ENCODE measurements at places on chromosomes 5 and 9.
A peak's percentile ranks its signal among the peaks of the same experiment; 100 is the strongest.

DNA sequence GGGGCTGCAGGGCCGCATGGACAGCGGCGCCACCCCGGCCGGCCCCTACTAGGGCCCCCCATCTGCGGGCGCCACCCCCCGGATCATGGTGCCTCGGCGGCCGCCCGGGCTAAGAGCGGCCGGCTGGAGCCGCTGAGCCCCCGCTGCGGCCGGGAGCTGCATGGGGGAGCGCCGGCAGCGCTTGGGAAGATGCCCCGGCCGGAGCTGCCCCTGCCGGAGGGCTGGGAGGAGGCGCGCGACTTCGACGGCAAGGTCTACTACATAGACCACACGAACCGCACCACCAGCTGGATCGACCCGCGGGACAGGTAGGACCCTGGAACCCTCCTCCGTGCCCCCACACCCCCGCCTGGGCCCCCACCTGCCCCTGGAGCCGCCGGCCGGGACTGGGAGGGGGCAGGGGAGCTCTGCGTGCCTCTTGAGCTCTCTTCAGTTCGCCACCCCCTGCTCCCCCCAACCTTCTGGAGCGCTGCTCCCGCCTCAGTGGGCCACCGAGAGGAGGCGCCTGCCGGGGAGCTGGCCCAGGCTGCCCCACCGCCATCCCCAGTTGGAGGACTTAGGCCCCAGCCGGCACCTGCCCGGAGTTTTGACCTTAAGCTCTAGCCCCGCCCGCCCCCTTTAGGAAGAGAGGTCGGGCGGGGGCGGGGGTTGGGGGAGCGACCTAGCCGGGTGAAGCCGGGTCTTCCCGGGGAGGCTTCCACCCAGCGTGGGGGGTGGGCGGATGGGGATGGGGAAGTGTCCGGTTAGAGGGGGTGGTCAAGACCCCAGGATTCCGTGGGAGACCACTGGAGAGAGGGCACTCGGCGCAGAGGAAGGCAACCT lies 730 bp downstream of the WWC1 start:
- no peak for DNase-seq

DNA sequence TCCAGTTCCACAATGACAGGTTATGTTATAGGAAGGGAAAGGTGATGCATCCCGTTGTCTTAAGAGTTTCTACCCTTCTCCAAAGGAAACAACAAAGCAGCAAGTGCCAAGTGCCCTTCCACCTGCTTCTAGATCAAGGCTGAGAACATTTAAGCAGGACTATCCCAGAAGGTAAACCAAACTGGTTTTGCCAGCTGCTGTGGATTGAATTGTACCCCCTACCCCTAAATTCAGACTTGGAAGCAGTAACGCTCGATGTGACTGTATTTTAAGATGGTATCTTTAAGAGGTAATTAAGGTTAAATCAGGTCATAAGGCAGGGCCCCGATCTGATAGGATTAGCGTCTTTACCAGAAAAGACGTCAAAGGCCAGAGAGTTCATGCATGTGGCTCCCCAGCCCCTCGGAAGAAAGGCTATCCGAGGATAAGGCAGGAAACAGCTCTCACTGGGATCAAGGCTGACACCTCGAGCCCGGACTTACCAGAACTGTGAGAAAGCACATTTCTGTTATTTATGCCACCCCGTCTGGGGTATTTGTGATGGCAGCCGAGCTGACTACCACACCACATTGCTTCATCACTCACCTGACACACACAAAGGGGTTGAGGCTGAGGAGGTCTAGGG lies 179.1 kb upstream of the RAI14 start:
- DNase-seq: no peak

DNA sequence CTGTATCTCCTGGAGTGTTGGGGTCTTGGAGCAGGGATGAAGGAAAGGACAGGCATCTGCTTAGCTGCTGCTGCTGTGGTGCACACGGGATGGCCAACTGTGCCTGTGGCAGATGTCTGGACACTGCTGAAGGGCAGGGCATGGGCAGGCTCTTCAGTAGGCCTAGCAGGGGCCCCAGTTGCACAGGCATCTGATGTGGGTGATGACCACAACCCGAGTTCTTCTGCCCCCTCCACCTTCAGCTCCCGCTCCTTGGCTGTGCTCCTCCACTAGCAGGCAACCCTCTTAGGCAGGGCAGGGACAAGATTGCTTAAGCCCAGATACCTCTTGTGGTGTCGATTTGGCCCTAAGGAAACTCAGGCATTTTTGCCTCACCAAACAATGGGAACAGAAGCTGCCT lies 9.0 kb upstream of the MEGF10 start:
- no peak for DNase-seq

- DNase-seq: no peak
Measured at GRCh38 chr5:140967226-140967893, 1.1 kb downstream of the PCDHAC2 start.

DNA sequence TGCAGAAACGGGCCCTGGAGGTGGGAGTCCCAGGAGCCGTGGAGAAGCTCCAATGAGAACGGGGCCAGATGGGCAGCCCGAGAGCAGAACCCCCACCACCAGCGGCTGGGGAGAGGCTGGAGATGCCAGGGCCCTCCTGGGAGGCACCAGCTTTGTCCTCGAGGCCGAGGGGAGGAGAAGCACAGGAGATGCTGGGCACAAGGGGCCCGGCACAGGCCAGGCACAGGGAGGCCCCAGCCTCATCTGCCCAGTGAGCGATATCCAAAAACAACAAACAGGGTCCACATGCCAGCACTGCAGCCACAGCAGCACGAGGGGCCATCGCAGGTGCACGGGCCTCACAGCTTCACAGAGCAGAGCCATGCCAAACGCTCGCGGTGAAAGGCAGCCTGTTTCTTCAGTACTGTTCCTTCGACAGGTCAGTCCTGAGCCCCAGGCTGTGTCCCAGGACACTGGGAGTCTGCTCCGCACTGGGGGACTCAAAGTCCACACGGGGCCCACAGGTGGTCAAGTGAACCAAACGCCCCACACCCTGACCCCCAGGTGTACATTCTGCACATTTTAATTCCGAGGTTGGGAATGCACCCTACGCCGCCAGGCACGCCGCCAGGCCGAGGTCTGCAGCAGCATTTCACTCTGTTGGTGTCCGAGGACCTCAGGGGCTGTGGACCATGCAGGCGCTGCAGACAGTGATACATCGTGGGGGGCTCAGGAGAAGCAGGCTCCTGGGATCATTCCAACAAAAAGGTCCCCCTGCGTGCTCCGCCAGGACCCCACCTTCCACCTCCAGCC lies 9.5 kb downstream of the LPCAT1 start:
- peak; percentile 19 for DNase-seq

GRCh38 chr9:20873240-20873865 lies 158.1 kb downstream of the HACD4 start:
- no peak for DNase-seq

DNA sequence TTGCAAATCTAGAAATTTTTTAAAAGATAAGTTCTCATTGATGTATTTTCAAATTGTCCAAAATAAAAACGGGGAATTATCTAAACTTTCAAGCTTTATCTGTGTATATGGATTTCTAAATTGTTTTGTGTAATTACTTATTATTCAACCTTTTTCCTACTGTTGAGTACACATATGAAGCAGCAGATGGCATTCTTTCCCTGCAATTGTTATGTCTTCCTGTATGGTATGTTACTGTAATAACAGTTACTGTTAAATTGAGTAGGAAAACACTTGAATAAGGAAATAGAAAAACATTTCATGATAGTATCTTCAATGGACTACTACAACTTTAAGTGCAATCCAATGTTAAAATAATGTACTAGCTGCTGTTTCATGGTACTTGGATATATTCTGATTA lies 124.8 kb downstream of the RANBP17 start:
- no peak for DNase-seq

DNA sequence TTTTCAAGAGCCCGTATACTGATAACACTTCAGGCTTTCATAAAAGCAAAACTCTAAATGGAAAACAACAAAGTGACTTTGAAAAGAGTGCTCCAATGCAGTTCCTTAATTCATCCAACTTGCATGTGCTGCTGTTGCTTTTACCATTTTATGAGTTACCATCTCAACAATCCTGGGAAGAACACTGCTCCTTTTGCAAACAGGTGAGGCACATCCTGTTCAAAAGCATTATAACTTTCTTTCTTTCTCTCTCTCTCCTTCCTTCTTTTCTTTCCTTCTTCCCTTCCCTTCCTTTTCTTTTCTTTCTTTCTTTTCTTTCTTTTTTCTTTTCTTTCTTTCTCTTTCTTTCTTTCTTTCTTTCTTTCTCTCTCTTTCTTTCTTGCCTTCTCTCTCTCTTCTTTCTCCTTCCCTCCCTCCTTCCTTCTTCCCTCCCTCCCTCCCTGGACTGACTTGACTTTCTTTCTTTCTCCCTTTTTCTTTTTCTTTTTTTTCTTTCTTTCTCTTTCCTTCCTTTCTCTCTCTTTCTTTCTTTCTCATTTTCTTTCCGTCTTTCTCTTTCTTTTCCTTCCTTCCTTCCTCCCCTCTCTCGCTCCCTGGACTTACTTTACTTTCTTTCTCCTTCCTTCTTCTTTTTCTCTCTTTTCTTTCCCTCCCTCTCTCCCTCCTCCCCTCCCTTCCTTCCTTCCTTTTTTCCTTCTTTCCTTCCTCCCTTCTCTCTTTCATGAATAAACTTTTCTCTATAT lies 11.2 kb upstream of the PARP8 start:
- DNase-seq: no peak

GRCh38 chr9:76373173-76373783 lies 20.9 kb downstream of the RFK start:
- no peak for DNase-seq

DNA sequence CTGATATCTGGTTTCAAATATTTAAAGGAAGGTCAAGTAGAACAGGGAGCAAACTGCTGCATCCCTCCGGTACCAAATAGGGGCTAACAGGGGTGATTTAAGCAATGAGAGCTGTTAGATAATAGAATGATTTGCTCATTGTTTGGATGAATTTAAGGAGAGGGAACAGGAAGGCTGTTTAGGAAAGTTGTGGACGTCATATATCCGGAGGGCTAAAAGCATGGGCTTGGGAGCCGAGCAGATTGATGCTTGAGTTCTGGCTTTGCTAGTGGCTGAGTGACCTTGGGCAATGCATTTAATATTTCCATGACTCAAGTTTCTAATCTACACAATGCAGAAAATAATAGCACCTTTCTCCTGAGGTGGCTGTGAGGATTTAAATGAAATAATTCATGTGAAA lies 85.4 kb upstream of the RPS23 start:
- DNase-seq: no peak

GRCh38 chr9:124011460-124012301 lies at the start of gene LHX2:
Gene LHX2, plus strand, starts transcription at chr9:124011768. Its CDS starts 581 bp downstream, at chr9:124012349.
- no peak for DNase-seq

DNA sequence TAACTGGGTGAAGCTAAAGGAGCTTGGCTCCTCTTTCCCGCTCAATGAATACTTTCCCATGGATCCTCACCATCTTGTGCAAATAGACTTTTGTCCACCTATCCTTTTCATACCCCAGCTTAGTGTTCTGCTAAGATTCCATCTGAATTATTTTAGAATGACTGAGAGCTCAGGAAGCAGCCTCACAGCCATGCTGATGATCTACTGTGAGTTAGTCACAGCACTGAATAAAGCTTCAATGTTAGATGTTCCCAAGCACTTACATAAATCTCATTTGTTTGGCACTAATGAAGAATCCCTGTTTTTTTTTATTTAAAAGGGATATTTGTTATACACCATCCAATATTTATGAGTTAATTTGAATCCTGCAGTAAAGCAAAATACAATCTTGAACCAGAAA lies 317.6 kb upstream of the TRPC7 start:
- DNase-seq: no peak

DNA sequence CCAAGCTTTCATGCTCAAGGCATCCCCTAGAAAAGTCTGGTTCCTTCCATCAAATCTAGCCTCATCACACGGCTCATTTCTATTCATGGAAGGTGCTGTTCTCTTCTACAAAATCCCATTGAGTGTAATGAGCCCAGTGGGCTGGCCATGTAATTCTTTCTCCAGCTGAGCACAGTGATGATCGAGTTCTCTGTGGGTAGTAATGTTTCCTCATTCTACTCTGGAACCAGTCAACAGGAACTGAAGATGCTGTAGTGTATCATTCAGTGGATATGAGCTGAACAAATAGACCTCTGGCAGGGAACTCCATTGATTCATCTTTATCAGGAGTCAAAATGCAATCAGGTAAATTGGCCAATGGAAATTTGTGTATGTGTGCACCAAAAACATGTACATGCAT lies 149.2 kb downstream of the LRRC70 start:
- DNase-seq: no peak

- DNase-seq: no peak
Measured at GRCh38 chr5:93022796-93023447, 558.1 kb downstream of the NR2F1-AS1 start.

- DNase-seq: no peak
Measured at GRCh38 chr9:131271506-131271931, 4.8 kb downstream of the FAM78A start.

GRCh38 chr5:157713830-157714595 lies 17.2 kb upstream of the THG1L start:
- DNase-seq: no peak

DNA sequence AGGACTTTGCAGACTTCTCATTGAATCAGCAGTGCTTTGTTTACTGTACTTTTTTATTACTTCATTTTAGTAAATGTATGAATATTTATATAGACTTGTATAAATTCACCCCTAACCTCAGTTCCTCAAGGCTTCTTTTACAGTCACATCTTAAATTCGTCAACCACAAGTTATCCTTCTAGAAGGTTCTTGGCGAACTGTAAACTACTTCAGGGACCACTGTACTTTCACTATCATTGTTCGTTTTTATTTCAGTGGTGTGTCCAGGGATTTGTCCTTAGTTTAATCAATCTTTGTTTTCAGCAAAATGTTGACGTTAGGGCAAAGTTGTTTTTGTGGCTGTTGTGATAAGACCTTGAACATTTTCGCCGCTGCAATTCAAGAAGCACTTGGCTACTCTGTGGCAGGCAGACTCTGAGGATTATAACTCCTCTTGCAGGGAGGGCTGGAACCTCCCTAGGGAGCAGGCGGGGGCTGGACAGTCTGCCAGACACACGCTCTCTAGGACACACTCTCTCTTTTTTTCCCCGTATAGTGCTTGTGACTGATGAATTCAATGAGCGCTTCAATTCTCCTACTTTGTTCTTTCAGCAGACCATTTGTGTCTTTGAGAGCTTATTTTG lies 252.8 kb downstream of the FBXL7 start:
- DNase-seq: no peak

- DNase-seq: no peak
Measured at GRCh38 chr9:91659529-91660495, 236.2 kb upstream of the NFIL3 start.

GRCh38 chr9:18194316-18194715 lies 279.6 kb upstream of the ADAMTSL1 start:
- no peak for DNase-seq

DNA sequence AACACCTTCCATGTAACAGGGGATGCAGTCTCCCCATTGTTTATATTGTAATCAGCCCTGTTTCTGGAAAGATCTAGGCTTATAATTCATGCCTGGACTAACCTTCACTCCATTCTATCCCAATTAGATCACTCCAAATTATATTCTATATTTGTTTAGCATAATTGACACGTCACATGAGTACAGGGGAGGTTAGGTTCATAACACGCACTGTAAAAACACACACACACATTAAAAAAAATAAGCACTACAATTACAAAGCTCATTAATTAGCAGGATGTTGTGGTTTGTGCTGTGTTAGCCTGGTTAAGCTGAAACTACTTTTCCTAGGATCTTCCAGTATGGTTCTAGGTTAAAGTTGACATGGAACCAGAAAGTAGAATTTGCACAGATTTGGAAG lies 126.0 kb downstream of the MLLT3 start:
- DNase-seq: no peak

GRCh38 chr5:68529581-68529980 lies 314.0 kb downstream of the PIK3R1 start:
- no peak for DNase-seq

All from omental fat pad (tissue), 4 donors.